ENCODE measurements at places on chromosomes 2 and 18.

DNA sequence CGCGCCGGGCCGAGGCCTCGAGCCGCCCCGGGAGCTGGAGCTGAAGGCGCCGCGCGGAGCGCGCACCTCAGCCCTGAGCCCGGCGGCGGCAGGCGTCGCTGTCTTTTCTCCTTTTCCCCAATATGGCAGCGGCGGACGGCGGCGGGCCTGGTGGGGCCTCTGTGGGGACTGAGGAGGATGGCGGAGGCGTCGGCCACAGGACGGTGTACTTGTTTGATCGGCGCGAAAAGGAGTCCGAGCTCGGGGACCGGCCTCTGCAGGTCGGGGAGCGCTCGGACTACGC, 369 bp downstream of the SMCHD1 start:
- no peak for DNase-seq

DNA sequence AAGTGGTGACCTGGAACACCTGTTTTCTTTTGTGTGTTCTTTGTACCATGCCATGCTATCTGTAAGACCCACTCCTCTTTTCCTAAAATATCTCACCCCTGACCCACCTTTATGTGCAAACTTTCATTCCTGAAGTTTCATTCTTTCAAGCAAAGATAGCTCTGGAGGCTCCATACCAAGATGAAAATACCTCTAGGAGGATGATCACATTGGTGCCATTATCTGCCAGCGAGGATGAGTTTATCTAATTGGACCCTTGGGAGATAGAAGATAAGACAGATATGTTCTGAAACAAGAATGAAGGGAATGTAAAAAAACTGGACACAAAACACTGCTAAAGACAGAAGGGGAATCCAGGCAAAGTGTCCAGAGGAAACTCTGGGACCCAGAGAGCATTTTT, 24.1 kb downstream of the BOD1L2 start:
- no peak for DNase-seq

DNA sequence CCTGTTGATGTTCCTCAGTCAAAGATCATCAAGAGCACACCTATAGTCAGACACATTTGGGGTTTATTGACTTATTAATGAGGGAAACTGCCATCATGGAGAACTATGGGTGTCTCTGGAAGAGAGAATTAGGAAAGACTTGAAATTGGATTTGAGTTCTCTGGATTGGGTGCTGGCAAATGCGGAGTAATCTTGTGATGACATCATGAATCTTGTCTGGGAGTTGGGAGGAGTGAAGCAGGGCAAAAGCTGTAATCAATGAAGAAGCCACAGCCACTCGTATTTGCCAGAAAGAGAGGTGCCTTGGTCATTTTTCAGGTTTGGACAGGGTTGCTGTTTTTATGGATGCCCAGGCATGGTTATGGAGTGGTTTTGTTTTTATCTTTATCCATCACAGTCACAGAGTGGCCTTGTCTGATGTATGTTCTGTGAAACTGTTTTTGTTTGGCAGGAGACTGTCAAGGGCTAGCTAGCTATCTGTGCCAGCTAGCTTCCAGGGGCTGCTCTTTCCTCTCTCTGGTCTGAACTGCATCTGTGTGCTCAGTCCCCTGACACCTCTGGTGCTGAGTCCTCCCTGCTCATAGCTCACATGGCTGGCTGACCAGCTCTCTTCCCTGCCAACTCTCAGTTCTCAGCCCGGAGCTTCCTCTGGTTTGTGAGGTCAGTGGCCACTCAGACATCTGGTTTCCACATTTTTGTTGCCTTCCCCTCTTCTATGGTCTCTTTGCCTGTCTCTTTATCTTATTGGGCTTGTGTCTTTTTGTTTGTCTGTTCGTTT, 193.4 kb upstream of the RMP24 start:
- no peak for DNase-seq

GRCh38 chr2:38540580-38541286, 62.0 kb downstream of the HNRNPLL start:
- no peak for DNase-seq

- peak; percentile 14 for DNase-seq
These were observed 1718.6 kb downstream of the SUCLG1 start for GRCh38 chr2:82740527-82740926.

- DNase-seq = peak; percentile 35
These were observed 88.7 kb upstream of the EFEMP1 start for GRCh38 chr2:56012221-56012765.

DNA sequence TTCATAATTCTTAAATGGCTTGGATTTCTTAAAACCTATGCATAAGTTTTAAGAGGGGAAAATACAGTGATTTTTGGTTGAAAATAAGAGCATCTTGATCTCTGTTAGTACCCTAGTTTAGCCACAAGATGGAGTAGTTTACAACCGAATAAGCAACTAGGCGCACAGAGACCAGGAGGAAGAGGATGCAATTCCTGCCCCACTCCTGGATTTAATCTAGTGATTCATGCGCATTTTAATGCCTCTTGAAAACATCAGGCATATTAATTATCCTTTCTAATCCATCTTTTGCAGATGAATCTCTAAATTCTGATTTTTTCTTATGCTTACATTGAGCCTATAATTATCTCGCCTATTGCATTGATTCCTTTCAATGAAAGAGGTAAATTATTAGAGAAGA, 76.7 kb downstream of the MRPS9 start:
- DNase-seq = peak; percentile 62

DNA sequence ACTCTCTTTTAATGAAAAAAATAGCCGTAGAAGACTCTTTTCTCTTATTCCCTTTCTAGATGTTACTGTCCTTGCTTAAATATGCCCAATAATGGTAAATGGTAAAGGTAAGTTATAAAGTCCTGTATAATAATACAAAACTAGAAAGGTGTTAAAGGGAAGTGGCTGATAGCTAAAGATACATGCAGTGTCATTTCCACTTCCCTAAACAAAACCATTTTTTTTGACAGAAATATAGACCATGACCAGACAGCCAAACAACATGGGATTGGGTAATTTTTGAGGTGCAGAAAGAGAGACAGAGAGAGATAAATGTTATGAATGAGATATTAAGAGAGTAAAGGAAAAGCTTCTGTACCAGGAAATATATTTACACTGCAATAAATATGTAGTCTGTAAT, 731.7 kb upstream of the REG3G start:
- no peak for DNase-seq

- DNase-seq = no peak
These were observed 66.3 kb upstream of the NABP1 start for GRCh38 chr2:191611614-191612013.

GRCh38 chr2:43480874-43481273, 115.0 kb downstream of the THADA start:
- DNase-seq = no peak

- no peak for DNase-seq
These were observed 1.2 kb downstream of the WNT10A start for GRCh38 chr2:218881744-218882460.

DNA sequence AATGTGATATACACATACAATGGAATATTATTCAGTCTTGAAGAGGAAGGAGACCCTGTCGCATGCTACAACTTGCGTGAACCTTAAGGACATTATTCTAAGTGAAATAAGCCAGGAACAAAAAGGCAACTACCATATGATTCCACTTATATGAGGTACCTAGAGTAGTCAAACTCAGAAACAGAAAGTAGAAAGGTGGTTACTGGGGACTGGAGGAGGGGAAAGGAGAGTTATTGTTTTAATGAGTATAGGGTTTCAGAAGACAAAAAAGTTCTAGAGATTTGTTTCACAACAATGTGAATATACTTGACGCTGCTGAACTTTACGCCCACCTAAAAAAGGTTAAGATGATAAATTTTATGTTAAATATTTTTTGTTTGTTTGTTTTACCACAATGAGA, 47.0 kb downstream of the CXCR4 start:
- DNase-seq = no peak

DNA sequence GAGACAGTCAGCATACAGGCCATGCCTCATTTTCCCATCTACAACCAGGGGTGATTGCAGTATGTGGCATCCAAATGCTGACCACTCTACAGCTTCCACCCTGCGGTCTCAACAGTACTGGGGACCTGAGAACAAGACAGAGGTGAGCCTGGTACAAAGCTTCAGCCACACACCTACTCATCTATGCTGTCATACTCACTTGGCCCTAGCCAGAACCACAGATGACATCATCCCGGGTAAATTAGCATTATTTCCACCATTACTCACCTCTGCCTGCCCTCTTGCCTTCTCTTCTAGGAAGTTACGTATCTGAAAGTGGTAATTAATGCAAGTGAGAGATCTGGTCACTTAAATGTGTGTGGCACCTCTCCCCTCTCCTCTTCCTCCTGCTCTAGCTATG, 208.2 kb upstream of the ARL4C start:
- DNase-seq = no peak

DNA sequence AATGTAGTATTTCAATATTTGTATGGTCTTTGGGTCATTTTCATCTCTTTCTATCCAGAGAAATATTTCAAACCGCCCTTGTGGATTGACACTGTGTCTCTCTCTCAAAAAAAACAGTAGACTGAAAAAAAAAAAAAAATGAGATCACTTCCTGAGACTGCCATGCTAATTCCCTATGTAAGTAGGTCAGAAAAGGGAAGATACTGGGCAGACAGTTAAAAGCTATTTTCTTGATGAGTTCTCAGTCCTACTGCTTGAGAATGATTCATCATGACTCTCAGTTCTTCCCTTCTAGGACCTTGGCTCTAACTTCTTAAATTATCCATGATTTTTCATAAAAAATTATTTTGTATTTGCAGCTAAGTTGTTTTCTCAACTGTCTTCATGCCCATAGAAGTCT, 672.3 kb upstream of the REG3G start:
- no peak for DNase-seq

DNA sequence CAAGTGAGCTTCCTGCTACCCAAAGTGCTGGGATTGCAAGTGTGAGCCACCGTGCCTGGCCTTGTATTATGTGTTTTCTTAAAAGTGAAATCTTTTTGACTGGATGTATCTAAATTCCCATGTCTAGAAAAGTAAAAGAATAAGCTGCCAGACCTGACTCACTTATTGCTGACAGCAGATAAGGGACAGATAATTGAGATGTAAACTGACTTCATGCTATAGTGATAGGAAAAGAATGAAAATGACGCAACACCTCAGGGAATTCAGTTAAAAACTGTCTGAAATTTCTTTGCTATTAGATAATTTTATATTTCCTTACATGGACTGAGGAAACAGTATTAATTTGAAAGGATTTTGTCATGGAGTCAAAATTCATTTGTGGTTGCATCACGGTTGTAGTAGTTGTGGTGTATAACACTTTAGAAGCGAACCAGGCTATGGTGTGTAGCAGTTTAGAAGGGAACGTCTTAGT, 19.4 kb downstream of the TTC27 start:
- no peak for DNase-seq

GRCh38 chr2:47303341-47304148, 99.4 kb upstream of the MSH2 start:
- no peak for DNase-seq

GRCh38 chr2:33107690-33108482, 161.1 kb downstream of the LTBP1 start:
- DNase-seq = no peak

DNA sequence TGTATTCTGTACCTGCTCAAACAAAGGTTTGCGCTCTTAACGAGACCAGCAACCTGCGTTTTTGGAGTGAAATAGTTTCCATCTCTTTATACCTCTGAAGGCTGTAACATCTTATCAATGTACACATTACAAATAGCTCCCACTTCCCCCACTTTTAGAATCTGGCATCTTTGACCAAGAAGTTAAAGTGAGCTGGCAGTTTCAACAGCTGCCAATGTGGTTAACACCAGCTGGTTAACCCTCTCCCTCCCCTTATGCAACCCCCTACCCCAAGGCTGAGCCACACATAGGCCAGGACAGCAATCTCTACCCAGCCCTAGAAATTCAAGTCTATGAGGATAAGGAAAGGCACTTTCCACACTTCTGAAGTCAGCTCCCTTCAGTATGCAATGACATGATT, 2.2 kb upstream of the SERTAD2 start:
- no peak for DNase-seq

DNA sequence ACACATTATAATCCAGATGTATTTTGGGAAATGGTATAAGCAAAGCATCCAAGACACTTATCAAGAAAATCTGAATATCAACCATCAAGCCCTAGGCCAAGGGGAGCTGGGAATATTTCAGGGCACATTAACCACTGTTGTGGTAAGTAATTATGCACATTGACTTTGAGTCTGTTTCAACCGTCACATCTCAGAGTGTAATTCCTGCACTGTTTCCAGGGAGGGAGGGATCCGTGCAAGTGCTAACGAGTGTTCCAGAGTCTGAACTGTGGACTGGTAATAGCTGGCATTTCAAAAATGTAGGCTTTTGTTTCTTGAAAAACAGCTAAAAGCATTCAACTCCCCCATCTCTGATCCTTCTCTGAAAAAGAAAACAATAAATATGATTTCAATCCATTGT, 681.6 kb downstream of the BCL11A start:
- DNase-seq = no peak

DNA sequence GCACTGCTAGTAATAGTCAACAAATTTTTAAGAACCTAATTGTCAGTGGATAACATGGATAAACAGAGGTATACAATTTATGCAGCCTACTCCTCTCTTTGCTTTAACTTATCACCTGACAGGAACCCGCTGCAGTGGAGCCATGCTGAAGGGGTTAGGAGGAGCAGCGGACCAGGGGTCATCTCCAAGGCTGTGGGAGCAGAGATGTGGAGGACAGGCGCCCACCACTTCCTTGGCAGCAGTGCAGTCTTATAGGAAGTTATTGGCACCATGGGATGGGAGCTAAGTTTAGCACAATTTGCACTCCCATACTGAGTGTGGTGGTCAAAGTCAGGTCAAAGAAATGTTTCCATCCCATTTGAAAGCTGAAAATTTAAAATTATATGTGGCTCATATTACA, 35.6 kb downstream of the HDLBP start:
- DNase-seq = no peak

- no peak for DNase-seq
These were observed 58.3 kb downstream of the DOCK10 start for GRCh38 chr2:224983712-224984554.

DNA sequence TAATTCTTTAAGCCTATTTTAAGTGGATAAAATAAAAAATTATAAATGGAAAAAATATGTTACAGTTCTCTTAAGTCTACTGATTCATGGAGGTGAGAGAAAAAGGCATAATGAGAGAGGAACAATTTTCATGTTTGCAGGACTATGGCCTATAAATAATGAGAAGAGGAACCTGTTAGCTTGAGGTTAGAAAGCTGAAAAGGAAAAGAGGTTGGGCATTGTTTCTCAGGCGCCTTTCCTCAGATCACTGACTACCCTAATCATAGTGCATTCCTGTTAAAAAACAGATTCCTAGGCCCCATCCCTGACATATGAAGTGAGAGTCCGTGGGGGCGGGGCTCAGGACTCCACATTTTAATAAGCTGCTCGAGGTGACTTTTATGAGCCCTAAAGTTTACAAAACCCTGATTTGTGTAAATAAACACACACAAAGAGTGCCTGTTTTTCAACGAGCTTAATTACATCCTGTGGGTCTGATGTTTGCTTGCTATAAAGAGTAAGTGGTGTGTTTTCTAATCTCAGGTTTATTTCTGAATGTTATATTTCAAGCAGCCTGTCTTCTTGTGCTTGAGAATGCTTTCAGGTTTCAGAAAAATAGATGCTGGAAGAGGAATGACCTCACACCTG, 335.5 kb downstream of the CLIP4 start:
- DNase-seq = no peak

- no peak for DNase-seq
These were observed 14.8 kb upstream of the IMP4 start for GRCh38 chr2:130327703-130328527.

- no peak for DNase-seq
These were observed 87.9 kb upstream of the COL5A2 start for GRCh38 chr2:189267491-189267890.
